Astrocyte (in vitro differentiated cells and primary cell): ENCODE measurements at places on chromosomes 3 and 15. TPM values are rescaled to one million over a fixed set of nuclear protein-coding genes. Genes with fewer than 3 reads are reported as not detected.

GRCh38 chr3:56769116-56769707, 32.5 kb downstream of the ARHGEF3 start:
- DNase-seq = no peak

DNA sequence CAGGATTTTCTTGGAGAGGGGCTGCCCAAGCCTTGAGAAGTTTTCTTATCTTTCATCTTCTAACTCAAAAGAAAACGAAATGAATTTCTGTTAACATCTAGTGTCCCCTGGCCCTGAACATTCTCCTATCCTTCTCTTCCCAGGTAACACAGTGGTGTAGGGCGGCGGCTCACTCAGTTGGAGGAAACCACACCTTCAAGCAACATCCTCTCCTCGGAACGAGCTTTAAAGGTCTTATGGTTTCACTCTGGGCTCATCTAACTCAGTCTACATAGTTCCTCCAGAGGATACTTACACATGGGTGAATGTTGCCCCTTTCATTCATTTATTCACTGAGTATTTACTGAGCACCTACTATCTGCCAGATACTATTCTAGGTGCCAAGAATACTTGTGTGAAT, 31.0 kb upstream of the KLHL6 start:
- no peak for DNase-seq

- DNase-seq = no peak
Measured at GRCh38 chr3:169750665-169751064, 14.2 kb downstream of the TERC start.

DNA sequence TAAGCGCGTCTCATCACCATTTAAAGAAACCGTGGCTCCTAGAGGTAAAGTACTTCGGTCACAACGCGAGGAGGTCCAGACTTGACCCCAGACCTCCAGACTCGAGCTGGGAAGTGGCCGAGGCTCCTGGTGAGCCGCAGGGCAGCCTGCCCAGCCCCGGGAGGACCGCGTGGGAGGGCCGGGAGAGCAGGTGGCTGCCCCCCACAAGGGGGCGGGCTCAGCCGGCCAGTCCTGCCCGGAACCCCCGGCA, at the start of gene SLC27A2:
Gene SLC27A2, plus strand, starts transcription at position 228 of the 250 bp plus-strand sequence. CDS start 232 bp downstream, outside the sequence.
- DNase-seq = no peak

- DNase-seq = no peak
Measured at GRCh38 chr3:142857056-142857455, 31.8 kb downstream of the PCOLCE2 start.

DNA sequence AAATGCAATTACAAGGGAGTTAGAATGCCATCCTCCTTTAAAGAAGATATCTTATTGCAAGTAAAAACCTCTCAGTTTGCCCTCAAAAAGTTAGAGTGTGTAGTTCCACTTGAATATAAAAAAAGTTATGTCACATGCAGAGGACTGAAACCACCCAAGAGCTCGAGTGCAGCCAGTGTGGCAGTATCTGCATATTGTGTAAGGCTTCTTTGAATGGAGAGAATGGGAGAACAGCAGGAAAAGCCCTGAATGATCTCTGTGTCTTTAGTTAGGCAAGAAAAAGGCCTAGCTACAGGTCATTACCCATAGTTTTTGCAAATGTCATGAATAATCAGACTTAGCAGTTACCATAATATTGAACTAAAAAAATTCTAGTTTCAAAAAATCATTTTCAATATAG, 13.9 kb upstream of the TEX9 start:
- no peak for DNase-seq

HHLA2 gene
- total RNA-seq = not detected in 2 replicates

IGSF10 gene
- total RNA-seq = 0.43 and 0.84 TPM in 2 replicates

HSPBAP1 gene
- 4.1 and 4.3 TPM in 2 replicates for total RNA-seq
